ENCODE measurements at places on chromosomes 7 and 10.

- no peak for DNase-seq
These were observed 293.9 kb downstream of the C7orf25 start for GRCh38 chr7:42617806-42618457.

GRCh38 chr7:77830649-77831355 is 32.2 kb downstream of the PHTF2 start:
- DNase-seq = no peak

DNA sequence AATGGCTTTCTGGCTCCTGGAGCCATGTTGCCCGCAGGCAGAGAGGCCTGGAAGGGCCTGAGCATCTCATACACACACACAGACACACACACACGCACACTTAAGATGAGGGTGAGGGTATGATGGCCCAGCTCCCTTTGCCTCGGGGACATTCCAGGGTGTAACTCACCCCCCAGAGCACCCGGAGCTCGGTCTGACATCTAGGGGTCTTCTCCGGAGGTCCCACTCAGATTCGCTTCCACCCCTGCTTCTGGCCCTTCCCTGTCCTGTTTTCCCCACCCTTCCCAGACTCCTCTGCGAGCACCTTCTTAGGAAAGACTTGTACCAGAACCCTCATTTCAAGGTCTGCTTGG is 304.4 kb downstream of the GRID1 start:
- DNase-seq = no peak

DNA sequence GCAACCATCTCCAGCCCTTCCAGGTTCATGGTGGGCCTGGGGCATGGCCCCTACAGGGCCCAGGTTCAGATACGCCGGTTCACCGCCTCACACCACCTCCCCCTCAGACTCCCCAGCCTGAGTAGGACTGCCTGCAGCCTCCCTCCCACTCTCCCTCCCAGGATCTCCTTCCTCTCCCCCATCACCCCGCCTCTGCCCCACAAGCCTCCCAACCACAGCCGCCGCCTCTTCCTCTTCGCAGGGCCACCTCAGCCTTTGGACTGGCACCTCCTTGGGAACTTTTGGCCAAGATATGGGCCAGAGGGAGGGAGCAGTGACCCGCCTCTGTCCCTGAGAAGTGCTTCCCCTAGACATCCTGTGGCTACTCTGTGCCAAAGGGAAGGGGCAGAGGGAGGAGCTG is 9.3 kb downstream of the KCNIP2 start:
- no peak for DNase-seq

DNA sequence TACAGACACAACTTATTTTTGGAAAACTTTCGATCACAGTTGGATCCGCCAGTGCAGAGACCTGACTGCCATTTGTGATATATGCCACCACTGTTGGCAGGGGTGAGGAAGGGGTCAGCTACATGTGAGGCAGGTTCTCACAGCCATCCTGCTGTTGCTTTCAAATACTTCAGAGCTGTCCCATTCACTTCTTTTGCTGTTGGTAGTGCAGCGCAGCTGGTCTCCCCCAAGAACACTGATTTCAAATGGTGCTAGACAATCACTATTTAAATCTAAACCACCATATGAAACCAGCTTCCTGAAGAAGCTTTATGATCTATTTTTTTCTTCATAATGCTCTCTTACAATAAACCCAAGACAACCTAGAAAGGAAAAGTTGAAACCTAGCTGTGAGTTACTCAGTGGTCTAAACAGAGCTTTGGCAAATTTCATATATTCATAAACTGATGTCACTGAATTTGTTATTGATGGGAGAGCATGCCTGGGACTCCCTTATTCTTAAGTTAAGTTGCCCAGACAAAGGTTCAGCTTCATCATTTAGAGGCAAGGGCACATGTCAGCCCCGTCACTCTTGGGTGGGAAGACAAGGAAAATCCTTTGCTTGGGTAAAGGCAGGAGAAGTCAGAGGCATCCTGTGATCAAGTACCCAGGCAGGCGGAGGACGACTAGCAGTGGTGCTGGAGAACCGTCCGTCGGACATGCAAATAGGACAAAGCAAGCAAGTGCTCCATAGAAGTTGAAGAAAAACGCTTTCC is 143.4 kb upstream of the KLF14 start:
- no peak for DNase-seq

DNA sequence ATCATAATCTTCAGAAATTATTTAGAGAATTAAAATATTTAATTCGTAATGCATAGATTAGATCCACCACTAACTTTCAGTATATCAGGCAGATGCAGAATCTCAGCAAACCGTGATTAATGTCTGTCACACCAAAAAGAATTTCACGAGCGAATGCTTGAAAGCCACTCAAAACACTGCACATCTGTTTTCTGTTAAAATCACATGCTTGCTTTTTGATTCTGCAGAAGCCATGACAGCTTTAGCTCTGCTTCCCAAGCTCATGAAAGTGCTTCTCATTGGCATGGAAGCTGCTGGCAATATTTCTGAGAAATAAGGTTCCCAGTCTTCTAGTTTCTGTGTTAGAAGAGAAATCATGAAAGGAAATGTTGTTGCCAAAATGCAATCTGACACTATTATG is 837.8 kb upstream of the LRRN3 start:
- DNase-seq = no peak

DNA sequence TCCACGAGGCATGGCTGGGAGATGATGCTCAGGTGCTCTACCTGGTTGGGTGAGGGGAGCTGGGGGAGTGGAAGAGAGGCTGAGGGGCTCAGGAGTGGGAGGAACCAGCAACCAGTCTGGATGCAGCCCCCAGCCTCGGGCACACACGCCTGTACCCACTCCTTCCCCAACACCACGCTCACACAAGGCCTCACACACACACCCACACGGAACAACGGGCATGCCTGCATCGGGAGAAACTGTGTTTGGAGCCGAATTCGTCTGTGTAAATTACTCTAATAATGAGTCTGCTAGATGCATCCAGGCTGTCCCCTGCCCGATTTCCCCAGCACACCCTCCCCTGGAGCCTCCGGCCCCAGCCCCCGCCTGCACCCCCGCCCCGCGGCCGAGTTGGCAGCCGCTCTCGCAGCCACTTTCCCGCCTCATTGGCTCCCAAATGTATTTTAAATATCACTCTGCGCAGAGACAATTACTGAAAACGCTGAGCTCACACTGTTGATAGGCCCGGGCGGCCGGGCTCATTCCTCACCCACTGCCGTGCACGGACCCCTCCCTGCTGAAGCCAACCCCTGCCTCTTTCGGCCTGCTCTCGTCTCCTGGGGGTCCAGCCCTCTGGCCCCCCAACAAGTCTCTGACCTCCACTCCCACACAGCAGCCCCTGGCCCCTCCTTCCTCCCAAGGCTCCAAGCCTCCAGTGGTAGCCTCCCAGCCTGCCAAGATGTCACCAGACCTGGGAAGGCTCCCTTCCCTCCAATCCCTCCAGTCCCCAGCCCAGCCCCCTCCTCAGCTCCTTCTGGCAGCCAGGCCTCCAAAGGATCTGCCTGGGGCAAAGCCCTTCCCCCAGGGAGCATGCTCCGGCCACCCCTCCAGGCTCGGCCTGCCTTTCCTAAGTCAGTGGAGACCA is 11.1 kb downstream of the H2BK1 start:
- no peak for DNase-seq

DNA sequence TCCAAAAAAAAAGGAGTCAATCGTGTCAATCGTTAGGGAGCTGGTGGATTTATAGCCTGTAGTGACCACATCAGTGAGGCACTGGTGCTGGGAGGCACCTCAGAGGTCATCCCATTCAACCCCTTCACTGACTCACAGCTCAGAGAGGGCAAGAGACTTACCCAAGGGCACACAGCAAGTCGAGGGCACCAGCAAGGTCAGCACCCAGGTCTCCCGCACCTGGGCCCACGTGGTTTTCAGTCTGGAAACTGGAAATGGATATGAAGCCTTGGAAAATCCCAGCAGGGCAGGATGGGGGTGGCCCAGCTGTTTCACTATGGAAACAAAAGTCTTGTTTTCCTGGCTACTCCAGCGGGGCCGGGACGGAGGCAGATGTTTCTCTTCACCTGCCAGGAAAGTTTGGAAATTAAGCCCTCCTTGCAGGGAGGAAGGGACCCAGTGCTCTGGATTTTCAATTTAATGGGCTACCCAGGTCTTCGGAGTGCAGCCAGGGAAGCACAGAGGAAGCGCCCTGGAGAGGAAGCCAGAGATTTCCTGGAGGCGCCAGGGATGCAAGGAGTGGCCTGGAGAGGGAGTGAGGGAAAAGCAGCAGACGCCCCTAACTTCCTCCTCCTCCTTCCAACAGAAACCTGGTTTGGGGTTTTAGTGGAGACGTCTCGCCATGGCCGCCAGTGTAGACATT is 157.2 kb upstream of the TNRC18 start:
- DNase-seq = no peak

GRCh38 chr7:106609416-106609815 is 51.5 kb downstream of the CCDC71L start:
- no peak for DNase-seq

- no peak for DNase-seq
These were observed 63.3 kb upstream of the AGBL3 start for GRCh38 chr7:134922720-134923704.

- DNase-seq = no peak
These were observed 90.2 kb upstream of the NUPR2 start for GRCh38 chr7:56206420-56206819.

- no peak for DNase-seq
These were observed 89.6 kb downstream of the ATXN7L1 start for GRCh38 chr7:105786520-105787470.

- DNase-seq = no peak
These were observed 54.9 kb upstream of the HELLS start for GRCh38 chr10:94490789-94491039.

DNA sequence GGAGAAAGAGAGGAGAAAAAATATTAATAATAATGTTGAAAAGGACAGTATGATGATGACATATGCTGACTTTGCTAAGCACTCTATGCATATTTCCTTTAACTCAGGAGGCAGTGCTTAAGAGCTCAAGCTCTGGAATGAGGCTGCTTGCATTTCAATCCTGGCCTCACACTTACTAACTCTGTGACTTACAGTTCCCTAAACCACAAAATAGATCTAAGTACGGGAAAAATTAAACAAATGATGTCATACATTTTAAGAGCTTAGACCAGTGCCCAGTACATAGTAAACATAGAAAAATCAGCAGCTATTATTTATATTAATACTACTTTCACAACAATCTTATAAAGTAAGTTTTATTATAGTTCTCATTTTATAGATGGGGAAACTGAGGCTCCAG is 61.3 kb downstream of the GFRA1 start:
- no peak for DNase-seq

- no peak for DNase-seq
These were observed 51.0 kb upstream of the ELN start for GRCh38 chr7:73976761-73977618.

DNA sequence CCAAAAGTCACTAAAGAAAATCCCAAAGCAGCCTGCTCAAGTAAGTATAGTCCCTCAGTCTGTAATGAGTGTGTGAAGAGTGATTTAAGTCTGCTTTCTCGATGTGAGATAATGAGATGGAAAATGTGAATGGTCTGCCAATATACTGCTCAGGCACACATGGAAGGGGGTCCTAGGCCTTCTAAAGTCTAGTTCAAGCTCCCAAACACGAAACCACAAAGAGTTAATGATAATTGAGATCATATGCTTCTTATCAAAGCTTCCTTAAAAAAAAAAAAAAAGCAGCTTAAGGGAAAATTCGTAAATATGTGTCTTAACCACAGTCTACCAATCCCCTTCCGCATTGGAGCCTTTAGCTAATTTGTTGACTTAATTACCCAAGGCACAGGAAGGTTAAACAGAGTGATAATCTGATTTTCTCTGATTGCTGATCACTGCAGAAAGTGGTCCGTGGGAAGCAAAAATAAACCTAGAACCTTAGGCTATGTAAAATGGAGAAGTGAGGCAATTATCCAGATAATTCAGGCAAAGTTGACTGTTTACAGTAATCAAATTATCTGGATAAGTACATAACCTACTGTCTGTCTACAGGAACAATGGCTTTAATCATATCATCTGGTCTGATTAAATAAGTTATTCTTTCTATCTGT is 172.9 kb downstream of the MBL2 start:
- DNase-seq = no peak

DNA sequence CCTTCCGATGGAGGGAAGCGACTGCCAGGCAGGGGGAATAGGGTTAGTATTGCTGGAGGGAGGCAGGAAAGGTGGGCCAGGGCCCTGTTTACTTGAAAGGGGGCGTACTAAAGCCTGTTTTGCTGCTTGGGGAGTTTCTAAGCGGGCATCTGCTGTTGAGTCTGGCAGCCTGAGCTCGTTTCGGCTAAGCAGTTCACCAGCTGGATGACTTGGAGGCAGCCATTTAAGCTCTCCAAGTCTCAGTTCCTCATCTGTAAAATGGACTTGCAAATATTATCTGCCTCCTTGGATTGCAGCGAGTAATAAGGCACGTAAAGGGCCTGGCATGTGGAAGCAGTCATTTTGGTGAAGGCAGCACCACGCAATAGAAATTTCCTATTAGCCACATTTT is 44.0 kb downstream of the LDB3 start:
- no peak for DNase-seq

DNA sequence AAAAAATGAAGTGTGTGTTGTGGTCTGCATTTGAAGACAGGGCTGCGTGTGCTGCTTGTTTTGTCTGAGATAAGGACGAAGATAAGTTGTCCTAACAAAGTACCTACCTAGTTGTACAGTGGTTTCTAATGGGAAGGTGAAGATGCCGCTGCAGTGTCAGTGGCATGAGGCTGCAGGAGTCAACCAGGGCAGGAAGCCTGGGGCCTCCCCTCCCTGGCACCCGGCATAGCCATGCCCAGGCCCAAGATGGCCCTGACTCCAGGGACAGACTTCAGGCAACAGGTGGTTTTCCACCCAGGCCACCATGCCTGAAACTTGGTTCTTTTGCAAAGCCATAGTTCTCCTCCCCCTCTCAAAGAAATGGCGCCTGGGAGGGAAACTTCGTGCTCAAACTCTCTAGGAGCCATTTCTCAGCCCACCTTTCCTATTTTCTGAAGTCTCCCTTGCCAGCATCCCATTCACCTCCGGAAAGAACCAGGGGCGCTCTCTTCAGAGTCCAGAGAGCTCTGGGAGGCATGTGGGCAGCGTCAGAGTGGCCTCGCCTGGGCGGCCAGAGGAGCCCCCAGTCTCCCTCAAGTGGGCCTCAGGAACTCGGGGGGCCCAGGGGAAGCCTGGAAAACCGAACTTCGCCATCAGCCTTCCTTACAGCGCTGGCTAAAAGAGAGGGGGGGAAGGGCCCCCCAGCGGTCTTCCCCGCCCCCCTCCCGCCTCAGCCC is 2.1 kb upstream of the KAT6B start:
- peak; percentile 7 for DNase-seq

GRCh38 chr10:100645613-100646392 is 99.6 kb upstream of the PAX2 start:
- DNase-seq = no peak

GRCh38 chr7:24477398-24478136 is 95.7 kb upstream of the PALS2 start:
- DNase-seq = no peak

GRCh38 chr7:6306471-6306870 is 34.0 kb upstream of the CYTH3 start:
- no peak for DNase-seq
